ENCODE measurements at places on chromosomes 4 and X.

DNA sequence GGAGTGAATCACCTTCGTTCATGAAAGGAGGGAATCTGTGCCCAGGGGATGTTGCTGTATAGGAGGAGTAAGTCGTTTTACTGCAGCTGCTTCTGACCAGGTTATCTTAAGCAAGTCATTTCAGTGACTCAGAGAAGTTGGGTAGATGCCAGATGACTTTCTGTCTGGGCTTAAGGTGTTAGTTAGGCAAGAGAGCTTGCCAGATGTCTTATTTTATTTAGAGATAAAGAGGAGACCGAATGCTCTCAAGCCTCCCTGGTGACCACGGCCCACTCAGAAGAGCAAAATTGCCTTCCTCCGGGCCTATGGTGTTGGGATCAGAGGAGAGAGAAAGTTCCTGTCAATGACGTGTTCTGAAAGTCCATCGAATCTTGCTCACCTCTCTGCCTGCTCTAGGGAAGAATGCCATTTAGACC lies 16.3 kb upstream of the ZNF827 start:
- DNase-seq, result no peak

DNA sequence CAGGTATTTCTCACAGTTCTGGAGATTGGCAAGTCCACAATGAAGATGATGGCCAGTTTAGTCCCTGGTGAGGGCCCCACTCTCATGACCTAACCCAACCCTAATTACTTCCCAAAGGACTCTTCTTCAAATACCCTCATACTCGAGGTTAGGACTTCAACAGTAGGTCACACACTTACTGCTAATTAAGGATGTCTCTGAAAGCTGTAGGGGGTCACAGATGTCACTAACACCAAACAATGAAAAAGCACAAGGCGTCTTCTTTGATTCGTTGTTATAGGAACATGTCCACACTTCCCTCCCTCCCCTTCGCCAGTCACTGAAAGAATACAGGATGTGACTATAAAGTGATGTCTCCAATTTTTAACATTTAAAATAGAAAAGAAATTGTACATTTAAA lies 309.7 kb downstream of the PACRGL start:
- no peak for DNase-seq

DNA sequence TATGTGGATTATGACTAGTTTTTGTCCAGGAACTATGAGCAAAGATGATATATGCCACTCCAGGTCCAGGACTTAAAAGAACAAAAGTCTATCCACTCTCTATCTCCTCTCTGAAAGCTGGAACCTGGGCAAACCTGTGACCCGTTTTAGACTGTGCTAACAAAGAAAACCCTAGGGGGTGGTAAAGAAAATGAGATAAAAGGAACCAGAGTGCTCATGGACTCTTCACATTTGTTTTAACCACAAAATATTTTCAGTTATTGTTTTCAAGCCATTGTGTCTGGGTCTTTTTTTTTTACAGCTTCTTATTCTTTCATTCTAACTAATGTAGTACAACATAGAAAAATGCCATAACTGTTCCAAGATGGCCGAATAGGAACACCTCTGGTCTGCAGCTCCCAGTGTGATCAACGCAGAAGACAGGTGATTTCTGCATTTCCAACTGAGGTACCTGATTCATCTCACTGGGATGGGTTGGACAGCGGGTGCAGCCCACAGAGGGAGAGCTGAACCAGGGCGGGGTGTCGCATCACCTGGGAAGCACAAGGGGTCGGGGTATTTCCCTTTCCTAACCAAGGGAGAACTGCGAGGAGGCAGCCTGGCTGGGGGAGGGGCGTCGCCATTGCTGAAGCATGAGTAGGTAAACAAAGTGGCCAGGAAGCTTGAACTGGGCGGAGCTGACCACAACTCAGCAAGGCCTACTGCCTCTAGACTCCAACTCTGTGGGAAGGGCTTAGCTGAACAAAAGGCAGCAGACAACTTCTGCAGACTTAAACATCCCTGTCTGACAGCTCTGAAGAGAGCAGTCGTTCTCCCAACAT lies 45.1 kb downstream of the CHM start:
- DNase-seq, result no peak

DNA sequence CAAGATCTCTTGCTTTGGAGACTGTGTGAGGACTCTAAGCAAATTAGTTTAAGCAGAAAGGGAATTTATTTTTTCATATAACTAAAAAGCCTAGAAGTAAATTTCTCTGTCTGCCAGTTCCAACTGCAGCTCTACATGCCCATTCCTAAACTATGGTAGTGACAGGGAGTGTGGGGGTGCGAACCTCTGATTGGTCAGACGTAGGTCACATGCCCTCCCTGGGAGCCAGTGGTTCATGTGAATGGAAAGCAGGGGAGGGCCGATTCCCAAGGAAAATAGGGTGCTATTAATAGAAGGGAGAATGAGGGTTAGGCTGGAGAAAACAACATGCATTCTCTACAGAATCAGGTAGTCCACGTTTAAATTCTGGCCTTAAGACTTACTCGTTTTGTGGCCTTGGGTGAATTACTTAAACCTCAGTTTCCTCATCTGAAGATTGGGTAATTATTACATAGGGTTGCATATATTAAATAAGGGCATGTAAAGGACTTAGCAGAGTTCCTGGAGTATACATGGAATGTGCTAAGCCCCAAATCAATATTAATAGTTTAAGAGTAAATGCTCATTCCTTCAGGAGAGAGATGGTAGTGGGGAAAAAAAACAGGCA lies 7.2 kb downstream of the RAB33B start:
- DNase-seq, result no peak

DNA sequence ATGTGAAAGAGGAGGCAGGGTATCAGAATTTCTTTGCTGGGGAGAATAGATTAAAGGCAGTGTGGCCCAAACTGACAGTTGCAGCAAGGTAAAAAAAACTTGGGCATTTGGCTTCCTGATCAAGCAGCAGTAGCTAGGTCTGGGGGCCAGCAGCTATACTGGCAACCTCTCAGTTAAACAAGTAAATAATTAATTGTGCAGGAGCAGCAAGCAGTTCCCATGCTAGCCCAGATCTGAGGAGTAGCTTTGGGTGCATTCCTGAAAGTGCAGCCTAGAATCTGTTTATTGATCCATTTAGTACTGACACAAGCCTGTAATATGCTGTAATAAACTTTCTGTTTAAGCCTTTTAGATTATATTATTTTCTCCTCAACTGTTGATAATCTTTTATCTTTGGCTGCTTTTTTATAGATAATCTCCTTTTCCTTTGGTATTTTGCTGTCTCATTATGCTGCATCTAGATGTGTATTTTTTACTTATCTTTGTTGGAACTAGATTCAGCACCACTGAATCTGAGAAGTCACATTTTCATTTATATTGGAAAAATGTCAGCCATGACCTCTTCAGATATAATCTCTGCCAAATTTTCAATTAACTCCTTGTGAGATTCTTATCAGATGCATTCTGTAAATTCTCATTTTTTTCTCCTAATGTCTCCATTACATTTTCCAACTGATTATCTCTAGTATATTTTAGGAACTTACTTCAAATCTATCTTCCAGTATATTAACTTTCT lies 276.3 kb downstream of the STPG2 start:
- no peak for DNase-seq

DNA sequence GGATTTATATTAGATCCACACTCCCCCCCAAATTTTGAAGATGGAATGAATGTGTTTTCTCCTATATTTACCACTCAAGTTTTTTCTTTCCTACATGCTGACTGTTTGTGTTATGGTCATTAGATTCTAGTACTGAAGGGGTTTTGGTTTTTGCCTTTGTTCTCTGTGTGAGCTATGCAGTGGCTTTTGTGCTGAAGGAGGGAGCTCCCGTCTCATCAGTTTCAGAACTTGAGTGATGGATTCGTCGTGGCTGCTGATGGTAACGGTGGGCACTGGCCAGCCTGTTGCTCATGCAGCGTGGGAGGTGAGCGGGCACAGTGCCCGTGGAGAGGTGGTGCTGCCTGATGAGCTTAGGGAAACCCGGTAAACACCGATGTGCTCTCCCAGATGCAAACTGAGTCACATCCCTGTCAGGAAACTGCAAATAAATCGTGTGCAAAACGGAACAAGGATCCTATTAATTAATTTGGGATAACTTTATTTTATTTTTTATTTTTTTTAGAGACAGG lies 101.5 kb downstream of the SORBS2 start:
- DNase-seq, result no peak
